ENCODE measurements at places on chromosomes 5 and 9.

- no peak for DNase-seq
Observed at GRCh38 chr9:82570226-82570625, 492.7 kb downstream of the RASEF start.

- peak; percentile 79 for DNase-seq
Observed at GRCh38 chr9:37415011-37415719, 7.3 kb upstream of the GRHPR start.

GRCh38 chr9:2285416-2286332 lies 270.5 kb downstream of the SMARCA2 start:
- DNase-seq = no peak

- DNase-seq = no peak
Observed at GRCh38 chr9:119160551-119160950, 208.7 kb downstream of the BRINP1 start.

- peak; percentile 48 for DNase-seq
Observed at GRCh38 chr5:159184858-159185381, 24.4 kb downstream of the RNF145 start.

DNA sequence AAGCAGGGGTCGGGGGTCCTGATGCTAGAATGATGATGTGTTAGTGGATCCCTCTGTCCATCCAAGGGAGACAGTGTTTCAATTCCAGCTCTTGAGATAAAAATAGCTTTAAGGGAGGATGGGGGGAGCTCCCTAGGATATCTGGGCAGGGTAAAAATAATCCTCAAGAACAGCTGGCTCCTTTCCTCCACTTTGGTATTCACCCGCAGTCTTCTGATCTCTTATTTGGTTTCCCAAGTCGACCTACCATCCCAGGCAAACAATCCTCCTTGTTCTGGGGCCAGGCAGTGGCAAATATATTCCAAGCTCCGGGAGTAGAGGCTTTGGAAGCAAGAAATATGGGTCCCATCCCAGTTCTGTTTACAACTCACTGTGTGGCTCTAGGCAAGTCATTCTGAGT lies 14.5 kb upstream of the COL27A1 start:
- no peak for DNase-seq

- no peak for DNase-seq
Observed at GRCh38 chr9:14779566-14780022, 57.1 kb upstream of the CER1 start.

- no peak for DNase-seq
Observed at GRCh38 chr9:135958485-135958884, 2.7 kb downstream of the UBAC1 start.

- no peak for DNase-seq
Observed at GRCh38 chr9:16139774-16140173, 586.9 kb downstream of the CCDC171 start.

- DNase-seq = no peak
Observed at GRCh38 chr9:77166193-77166592, 11.1 kb upstream of the VPS13A start.

- no peak for DNase-seq
Observed at GRCh38 chr5:75843319-75843718, 126.1 kb upstream of the POC5 start.

GRCh38 chr5:145246961-145247744 lies 588.0 kb downstream of the PRELID2 start:
- DNase-seq = no peak

GRCh38 chr5:120207129-120207528 lies 257.0 kb upstream of the PRR16 start:
- no peak for DNase-seq

GRCh38 chr5:57715296-57715695 lies 232.7 kb upstream of the ACTBL2 start:
- DNase-seq = no peak

DNA sequence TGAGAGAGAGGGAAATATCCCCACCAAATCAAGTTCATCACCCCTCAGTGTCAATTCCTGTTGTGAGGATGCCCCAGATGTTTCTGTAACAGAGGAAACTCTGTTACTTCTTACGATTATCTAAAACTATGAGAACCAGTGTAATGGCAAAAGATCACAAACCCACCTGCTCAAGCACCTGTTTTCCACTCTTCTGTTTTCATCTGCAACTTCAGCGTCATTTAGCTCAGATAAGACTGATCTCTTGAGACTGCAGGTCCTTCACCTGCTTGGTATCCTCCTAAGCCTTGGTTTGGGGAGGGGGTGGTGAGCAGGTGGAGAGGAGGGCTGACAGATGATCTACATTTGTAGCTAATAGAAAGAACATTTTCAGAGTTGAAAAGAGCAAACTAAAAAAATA lies 229.3 kb downstream of the SLF1 start:
- DNase-seq = no peak

- peak; percentile 32 for DNase-seq
Observed at GRCh38 chr9:21993893-21994555, at the start of gene CDKN2A. Gene CDKN2A (minus strand): TSS chr9:21994392.

- no peak for DNase-seq
Observed at GRCh38 chr9:125749287-125749935, 2.2 kb downstream of the PBX3 start.

DNA sequence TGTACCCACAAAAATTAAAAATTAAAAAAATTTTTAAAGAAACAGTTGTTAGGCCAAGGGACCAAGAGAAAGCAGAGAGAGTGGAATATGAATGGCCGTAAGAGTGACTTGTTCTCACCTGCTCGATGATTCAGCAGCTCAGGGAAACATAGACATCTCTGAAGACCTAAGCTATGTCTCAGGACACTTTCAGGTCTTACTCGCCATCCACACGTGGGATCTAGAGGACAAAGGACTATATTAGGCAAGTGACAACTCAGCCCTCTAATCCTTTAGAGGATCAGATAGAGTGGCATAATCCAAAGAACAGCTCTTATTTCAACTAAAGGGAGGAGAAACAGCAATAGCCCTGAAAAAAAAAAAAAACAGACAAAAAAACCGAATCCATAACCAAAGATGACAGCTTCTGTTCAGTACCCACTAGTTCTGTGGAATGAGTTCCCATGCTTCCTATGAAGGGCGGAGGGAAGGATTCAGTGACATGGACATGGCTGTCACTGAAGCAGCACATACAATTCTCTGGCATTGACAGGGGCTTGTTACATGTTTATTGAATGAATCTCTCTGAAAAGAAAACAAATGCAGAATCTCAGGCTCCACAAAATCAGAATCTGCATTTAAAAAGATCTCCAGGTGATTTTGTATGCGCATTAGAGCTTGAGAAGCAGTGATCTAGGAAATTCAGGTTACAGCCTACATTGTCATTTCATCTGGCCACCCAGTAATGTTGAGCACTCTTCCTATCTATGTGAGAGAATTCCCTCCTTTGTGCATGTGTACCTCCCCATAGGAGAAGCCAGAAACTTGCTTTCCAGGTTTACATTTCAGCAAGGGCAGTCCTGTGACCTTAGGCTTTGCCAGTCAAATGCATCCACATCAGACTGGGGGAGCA lies 96.0 kb downstream of the KIAA1958 start:
- DNase-seq = no peak

GRCh38 chr5:128213340-128213739 lies 129.8 kb downstream of the SLC12A2 start:
- peak; percentile 28 for DNase-seq

- no peak for DNase-seq
Observed at GRCh38 chr9:38434853-38435252, 10.6 kb upstream of the IGFBPL1 start.

- no peak for DNase-seq
Observed at GRCh38 chr5:127975961-127976360, 107.6 kb upstream of the SLC12A2 start.

DNA sequence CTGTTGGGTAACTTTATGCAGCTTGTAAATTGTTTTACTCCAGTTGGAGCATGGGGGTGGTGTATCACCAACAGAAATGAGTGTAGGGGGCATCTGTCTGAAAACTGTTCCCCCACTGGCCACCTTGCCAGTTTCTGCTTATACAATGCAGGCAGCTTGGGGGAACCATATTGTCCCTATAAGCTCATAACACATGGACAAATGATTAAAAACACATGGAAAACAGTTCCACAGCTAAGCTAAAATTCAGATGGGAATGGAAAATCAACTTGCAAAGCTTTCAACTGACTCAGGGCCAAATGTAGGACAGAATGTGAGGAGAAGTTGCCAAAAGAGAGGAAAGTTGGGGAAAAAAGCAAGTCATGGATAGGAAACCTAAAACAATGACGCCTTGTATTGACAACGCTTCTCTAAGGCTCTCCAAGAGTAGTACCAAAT lies 7.9 kb upstream of the CER1 start:
- no peak for DNase-seq

GRCh38 chr5:9538504-9538903 lies 7.4 kb downstream of the SEMA5A start:
- DNase-seq = no peak

DNA sequence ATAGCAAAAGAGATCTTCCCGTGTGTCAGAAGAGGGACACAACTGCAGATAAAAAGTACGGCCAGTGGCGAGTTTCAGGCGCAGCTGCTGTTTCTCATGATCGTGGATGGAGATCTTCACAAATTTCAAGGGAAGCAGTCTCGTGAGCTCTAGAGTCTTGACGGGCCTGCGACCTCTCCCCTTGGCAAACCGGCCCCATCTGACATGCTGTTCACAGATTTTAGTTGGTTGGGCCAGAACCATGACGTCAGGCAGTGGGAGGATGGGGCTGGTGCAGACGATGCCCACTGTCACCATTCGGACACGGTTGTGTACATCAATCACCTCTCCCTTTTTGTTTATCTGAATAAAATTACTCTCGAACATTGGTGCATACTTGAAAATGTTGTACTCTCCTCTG lies 396 bp downstream of the GARIN3 start:
- no peak for DNase-seq

DNA sequence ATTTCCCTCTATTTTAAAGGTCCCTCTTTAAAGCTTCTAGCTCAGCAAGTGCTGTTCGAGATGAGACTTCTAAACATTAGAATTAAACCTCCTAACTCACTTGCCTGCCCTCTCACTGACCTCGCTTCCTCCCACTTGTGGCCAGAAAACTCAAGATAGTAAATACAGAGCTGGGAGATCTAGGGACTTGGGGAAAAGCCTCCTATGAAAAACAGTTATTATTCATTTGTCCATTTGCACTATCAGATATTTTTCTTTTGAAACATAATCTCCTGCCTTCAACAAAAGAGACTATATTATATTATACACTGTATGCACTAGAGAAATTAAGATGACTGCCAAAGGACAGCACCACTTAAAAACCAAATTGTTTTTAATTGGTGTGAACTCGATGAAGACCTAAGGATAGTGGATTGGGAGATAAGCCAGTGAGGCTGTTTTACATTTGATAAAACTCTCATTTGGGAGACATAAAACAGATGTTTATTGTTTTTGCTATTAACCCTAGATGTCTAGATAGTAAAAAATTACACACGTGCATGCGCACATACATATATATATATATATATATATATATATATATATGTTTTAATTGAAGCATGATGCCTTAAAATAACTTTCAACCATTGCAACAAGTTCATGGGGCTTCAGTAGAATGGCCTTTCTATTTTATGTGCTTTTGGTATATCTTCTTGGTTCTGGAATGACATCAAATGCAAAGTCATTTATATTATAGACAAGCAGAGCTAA lies 229.4 kb downstream of the ADAMTSL1 start:
- no peak for DNase-seq

All from activated naive CD4-positive, alpha-beta T cell treated with anti-CD3 and anti-CD28 coated beads, Interleukin-2, amount 50 U/mL, for 16 hours (primary cell).